Amniotic stem cell (primary cell): ENCODE measurements at places on chromosomes 7 and 10.

GRCh38 chr10:59885430-59886134, 20.8 kb downstream of the CCDC6 start:
- DNase-seq, result no peak

- no peak for DNase-seq
Measured at GRCh38 chr10:81008726-81009125, 471.0 kb downstream of the SH2D4B start.

GRCh38 chr7:57205000-57205399, 72.8 kb upstream of the ZNF479 start:
- DNase-seq, result no peak

DNA sequence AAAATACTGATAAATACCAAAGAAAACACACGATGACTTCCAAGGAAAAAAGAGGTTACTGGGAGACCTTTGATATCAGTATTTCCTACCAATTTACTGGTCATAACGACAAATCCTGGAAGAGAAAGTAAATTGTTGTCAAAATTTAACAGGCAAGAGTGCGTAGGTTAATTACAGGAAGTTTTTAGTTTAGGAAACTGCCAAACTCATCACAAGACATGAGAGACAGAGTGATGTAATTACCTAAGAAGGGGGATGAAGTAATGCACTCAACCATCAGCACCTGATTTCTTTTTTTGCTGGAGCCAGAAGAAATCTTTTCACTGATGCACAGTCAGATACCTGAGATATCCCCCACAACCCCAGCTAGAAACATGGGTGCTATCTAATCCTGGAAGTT, 16.8 kb downstream of the MACC1 start:
- DNase-seq, result no peak

DNA sequence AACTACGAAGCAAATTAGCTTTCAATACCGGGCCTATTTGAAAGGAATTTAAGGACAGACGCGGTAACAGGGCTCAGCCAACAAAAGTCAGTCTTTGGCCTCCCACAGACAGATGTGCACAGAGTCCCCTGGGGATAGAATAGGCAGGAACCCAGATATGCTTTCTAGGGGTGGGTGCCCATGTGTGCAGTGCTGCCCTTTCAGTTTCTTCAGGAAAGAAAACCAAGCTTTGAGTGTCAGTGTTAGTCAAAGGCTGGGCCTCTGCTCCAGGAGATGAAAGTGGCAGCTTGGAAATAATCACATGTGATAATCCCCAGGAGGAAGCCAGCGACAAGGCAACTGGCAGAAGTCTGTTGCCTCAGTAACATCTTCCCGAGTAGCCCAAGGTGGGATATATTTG, 43.8 kb upstream of the CSTF2T start:
- no peak for DNase-seq

- DNase-seq, result no peak
Measured at GRCh38 chr10:108850138-108850854, 1073.0 kb downstream of the XPNPEP1 start.

- no peak for DNase-seq
Measured at GRCh38 chr7:28433699-28434219, 21.4 kb downstream of the CREB5 start.

- DNase-seq, result no peak
Measured at GRCh38 chr10:34486008-34486407, 329.1 kb downstream of the PARD3 start.

- no peak for DNase-seq
Measured at GRCh38 chr7:111873963-111874690, 311.8 kb upstream of the IMMP2L start.

GRCh38 chr7:107696330-107696946, 35.8 kb downstream of the SLC26A4 start:
- no peak for DNase-seq

- no peak for DNase-seq
Measured at GRCh38 chr7:132004529-132004928, 448.1 kb upstream of the PODXL start.

GRCh38 chr7:2000746-2001321, 231.9 kb downstream of the MAD1L1 start:
- DNase-seq, result no peak

GRCh38 chr7:156919132-156919713, 26.2 kb upstream of the LMBR1 start:
- no peak for DNase-seq

GRCh38 chr10:3067118-3067858, at the start of gene PFKP:
Gene PFKP, plus strand, starts transcription at chr10:3067548. Its CDS starts 48 bp downstream, at chr10:3067596.
- DNase-seq, result no peak

DNA sequence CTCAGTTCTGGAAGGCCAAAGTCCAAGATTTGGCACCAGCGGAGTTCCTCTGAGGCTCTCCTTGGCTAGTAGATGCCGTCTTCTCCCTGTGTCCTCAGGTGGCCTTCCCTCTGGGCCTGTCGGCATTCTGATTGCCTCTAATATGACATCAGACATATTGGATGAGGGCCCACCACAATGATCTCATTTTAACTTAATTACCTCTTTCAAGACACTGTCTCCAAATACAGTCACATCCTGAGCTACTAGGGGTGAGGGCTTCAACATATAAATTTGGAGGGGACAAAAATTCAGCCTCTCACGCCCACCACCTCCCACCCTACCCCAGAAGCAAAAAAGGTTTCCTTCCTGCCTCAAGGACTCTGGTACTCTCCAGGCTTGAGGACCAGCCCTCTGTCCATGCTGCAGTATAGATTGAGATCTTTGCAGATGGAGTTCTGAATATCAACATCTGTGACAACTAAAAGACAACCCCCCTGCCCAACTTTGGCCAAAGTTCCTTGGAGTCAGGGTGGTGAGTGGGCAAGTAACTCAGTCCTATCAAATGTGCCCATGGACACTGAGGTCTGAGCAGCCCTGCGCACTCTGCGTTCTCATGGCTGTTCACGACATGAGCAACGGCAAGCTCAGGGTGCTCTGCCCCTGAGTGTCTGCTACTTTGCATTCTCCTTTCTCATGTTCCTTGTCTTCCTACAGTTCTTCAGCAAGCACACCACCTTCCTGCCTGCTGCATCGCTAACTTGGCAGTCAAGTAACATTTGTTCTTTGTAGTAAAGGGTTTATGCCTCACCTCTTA, 11.5 kb downstream of the TMEM176B start:
- DNase-seq, result no peak

GRCh38 chr10:78211561-78212051, 177.9 kb downstream of the RPS24 start:
- DNase-seq, result peak; percentile 33

DNA sequence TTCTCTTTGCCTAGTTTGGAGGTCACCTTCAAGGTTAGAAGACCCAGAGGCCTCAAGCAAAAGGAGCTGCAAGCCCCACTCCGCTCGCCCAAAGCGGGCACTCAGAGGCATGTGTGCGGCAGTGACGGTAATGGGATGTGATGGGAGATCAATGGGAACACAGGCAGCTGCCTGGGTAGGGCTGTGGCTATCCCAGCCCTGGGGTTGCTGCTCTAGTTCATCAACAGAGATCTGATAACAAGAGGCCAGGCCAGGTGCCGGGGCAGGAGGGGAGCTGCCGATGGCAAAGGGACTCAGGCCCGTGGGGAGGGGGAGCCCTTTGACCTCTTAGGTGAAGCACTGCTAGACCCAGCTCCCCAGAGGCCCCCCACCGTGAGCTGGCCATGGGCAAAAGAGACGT, 52.0 kb upstream of the GNA12 start:
- DNase-seq, result no peak

DNA sequence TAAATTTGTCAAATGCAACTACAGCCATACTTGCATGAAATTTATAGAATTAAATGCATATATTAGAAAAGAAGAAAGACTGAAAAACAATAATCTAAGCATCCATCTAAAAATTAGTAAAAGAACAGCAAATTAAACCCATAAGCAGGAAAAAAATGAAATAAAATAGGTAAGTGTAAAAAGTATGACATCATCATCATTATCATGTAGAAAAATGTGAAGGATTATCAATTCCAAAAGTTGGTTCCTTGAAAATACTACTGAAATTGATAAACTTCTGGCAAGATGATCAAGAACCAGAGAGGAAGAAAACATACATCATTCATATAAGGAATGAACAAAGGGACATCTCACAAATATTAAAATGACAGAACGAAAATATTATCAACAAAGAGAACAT, 19.6 kb upstream of the HECW1 start:
- DNase-seq, result no peak

- no peak for DNase-seq
Measured at GRCh38 chr7:42107484-42108240, 129.3 kb downstream of the GLI3 start.

- no peak for DNase-seq
Measured at GRCh38 chr10:100887761-100888296, 24.9 kb upstream of the SLF2 start.

DNA sequence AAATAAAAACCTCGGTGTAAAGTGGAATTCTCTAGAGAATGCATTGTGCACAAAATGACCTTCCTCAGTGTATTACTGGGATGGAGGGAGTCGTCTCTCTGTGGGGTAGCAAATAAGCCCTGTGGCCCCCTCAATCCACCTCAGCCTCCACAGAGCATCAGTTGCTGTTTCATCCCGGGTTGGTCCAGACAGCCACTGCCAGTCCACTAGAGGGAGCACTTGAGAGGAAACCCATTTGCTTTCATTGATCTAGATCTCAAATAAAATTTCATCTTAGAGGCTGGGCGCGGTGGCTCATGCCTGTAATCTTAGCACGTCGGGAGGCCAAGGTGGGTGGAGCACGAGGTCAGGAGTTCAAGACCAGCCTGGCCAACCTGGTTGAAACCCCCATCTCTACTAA, 1128.7 kb downstream of the CNTNAP2 start:
- no peak for DNase-seq

GRCh38 chr10:80259405-80259871, 30.0 kb downstream of the MAT1A start:
- DNase-seq, result no peak

DNA sequence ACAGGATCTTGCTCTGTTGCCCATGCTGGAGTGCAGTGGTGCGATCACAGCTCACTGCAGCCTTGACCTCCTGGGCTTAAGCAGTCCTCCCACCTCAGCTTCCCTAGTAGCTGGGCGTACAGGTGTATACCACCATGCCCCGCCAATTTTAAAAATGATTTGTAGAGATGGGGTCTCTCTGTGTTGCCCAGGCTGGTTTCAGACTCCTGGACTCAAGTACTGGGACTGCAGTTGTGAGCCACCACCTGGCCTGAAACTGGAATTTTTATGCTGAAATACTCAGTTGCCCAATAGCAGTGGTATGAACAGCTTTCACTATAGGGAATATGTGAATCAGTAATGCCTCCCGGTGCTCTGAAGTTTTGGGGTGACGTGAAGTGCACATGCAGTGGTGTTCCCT, 7.6 kb downstream of the ZRANB1 start:
- no peak for DNase-seq

GRCh38 chr7:77796960-77797359, 1.3 kb downstream of the TMEM60 start:
- no peak for DNase-seq

DNA sequence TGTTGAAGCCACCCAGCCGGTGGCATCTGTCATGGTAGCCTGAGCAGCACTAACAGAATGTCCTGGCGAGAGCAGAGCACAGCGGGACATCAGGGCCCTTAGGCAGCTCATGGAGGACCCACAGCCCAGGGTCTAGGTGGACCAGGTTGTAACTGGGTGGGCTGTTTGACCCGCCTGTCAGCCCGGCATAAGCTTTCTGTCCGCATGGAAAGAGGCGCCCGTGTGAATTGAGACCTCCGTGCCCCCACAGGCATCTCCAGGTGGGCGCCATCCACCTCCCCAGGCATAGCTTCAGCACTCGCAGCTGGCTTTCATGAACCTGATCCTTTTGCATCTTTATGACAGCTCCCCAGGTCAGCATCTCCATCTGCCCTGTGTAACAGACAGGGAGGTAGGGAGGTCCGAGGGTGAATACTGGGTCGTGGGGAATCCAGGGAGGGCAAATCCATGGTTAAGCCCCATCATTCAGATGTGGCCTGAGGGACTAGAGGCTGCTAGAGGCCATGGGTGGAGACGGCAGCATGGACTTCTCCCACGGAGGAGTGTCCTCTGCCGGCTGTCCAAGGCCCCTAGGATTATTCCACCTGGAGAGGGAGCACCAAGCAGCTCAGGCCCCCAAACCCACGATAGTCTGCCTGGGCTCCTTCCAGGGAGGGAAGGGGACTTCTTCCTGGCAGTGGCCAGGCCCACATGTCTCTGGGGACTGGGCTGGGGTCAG, 371.6 kb upstream of the MKI67 start:
- no peak for DNase-seq

DNA sequence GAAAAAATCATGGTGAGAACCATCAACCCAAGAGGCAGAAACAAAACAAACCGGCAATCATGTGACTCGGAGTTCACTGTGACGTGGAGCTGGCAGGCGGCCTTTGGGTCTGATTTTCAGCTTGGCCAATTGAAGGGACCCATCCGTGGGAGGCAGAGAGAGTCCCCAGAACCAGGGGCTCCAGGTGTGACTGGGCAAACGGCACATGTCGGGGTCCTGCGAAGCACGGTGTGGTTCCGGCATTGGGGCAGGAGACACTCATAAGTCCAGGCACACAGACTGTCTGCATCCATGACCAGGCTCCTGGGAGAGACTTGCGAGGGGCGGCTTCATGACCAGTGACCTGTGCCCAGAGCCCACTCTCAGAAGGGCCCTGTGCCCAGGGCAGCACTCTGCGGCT, 12.6 kb upstream of the CNPY1 start:
- DNase-seq, result no peak

DNA sequence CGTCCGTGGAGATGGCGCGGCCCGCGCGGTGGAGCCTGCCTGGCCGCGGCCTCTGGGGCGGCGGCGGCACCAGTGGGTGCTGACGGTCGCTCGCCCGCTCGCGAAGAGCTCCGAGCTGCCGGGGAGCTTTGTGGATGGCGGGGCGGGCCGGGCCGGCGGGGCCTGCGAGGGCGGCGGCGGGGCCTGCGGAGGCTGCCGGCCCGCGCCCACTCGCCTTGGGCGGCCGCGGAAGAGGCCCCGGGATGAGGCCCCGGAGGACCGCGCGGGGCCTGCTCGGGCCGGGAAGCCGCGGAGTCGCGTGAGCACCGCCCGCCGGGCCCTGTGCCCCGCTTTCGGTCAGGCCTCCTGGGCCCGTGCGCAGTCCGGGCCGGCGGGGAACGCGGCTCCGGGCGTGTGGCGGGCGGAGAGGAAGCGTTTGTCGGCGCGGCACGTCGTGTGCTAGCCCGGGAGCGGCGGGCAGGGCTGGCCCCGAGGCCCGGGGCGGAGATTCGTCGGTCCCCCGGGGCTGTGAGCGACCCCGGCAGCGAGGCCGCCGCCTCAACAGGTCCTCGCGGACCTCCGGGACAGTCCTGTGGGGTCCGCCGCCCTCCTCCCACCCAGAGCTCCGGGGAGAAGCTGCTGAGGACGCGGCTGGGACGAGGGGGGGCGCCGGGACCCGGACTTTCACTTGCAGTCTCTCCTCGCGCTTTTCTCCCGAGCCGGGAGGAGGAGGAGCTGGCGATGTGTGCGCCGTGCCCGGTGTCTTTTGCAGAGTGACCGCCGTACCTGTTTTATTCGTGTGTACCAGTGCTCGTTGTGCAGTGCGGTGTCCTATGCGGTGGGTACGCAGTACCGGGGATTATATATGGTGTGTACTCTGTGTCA, 578 bp downstream of the ZMYND11 start:
- DNase-seq, result peak; percentile 2

GRCh38 chr10:124590216-124591122, 128.8 kb downstream of the LHPP start:
- no peak for DNase-seq
